ENCODE measurements at places on chromosomes 3 and 15. TPM values are rescaled to one million over a fixed set of nuclear protein-coding genes. Genes with fewer than 3 reads are reported as not detected.

ARGFX gene
- not detected for total RNA-seq

- DNase-seq, result no peak
Measured at GRCh38 chr15:60172143-60172542, 168.0 kb downstream of the FOXB1 start.

GRCh38 chr3:31312400-31312799, 220.3 kb upstream of the STT3B start:
- DNase-seq, result no peak

DNA sequence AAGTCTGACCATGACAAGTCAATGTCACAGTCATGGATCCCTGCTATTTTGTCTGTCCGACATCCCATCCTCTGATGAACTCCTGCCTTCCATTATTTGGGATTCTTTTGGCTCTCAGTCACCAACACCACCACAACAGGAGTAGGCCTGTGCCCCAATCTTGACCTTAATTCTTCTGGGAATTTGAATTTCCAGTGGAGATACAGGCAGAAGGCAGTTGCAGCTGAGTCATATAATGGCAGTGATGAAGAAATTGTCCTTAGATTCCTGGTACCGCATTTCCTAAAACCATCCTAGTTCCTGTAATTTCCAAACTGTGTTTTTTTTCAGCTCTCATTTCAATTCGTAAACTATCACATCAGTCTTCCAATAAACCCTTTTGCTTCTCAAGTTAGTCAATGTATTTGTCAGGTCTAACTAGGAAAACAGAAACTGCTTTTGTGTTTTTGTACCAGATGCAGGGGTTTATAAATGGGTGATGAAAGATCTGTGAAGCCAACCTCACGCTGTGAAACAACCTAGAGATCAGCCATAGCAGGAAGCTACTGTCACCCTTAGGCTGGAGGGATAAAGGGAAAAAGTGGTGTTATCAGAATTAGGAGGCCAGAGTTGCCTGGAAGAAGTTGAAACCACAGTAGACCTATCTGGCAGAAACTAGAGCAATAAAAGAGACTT, 126.3 kb upstream of the TMEM108 start:
- no peak for DNase-seq

DNA sequence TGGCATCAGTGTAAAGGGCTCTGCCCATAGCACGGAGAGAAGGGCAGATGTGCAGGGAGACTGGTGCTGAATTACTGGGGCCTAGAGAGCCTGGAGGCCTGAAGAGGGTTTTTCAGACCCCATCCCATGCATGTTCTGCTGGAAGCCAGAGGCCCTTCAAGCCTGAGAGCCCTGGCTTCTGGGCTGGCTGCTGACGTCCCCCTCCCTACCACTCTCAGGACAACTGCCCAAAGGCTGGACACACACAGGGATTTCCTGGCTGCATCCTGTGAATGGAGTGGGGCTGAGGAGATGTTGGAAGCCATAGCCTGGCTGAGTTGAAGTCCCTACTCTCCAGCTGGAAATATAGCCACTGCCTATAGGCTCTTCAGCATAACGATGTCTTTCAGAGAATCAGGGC, 16.9 kb upstream of the DOCK3 start:
- peak; percentile 13 for DNase-seq

MLF1 gene
- total RNA-seq, result 2.3 TPM

DNA sequence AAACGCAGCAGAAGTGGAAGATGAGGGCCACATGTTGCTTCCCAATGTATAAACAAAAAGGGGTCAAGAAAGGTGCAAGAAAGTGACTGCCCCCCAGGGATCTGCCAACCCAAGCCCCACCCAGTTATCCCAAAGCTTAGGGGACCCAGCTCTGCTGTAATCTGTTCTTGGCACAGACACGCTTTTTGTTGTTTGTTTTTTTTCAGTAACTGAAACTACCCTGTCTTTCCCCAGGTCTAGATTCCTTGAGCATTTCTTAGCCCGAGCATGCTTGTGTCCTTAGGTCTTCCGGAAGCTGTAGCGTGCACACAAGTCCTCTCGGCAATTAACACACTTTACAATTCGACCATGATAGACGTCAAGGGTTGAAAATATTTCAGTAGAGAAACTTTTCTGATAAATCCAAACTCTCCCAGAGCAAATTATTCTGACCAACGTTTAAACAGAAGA, 8.5 kb upstream of the PPARG start:
- DNase-seq, result no peak

TNNC1 gene
- total RNA-seq, result 15.9 TPM

- DNase-seq, result no peak
Measured at GRCh38 chr3:57173687-57174086, 8.5 kb upstream of the IL17RD start.

DNA sequence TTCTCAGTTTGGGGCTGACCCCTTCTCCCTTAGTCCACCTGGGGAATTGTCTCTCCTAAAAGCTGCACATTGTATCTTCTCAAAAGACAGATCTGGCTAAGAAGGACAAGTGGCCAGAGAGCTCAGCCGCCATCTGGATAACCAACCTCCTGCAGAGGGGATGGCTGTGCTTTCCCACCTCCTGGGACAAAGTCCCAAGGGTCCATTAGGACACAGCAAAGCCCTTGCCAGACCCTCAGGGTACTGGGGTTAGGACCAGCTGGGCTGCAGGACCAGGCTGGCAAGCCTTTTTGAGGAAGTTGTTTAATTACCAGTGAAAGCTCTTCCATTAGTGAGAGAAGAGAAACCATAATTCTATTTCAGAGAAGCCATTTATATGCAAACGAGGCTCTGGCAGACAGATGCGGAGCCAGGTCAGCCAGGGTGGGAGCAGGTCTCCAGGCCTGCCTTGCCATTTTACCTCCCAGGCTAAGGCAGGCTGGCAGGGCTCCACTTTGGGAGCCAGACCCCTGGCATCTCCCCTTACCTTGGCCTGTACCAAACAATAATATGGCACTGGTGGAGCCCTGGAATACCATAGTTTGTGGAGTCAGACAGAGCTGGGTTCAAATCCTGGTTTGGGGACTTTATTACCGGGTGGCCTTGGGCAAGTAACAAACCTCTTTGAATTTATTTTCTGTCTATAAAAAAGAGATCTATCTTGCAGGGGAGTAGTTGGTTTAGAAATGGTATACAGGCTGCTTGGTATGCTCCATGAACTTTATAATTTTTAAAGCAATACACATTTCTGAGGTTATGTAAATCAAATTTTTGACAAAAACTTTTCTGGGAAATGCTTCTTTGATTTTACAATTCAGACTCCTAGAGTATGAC, 17.9 kb downstream of the SHF start:
- DNase-seq, result no peak

GRCh38 chr15:69861331-69862171, 236.2 kb downstream of the TLE3 start:
- DNase-seq, result no peak

- DNase-seq, result no peak
Measured at GRCh38 chr15:82572986-82573385, 32.7 kb upstream of the RPS17 start.

- DNase-seq, result no peak
Measured at GRCh38 chr3:40207796-40208195, 101.7 kb upstream of the EIF1B start.

- no peak for DNase-seq
Measured at GRCh38 chr15:72503147-72503546, 29.0 kb downstream of the ARIH1 start.

Data from suprapubic skin (tissue), 4 donors.